ENCODE measurements at places on chromosomes 12 and 14.

DNA sequence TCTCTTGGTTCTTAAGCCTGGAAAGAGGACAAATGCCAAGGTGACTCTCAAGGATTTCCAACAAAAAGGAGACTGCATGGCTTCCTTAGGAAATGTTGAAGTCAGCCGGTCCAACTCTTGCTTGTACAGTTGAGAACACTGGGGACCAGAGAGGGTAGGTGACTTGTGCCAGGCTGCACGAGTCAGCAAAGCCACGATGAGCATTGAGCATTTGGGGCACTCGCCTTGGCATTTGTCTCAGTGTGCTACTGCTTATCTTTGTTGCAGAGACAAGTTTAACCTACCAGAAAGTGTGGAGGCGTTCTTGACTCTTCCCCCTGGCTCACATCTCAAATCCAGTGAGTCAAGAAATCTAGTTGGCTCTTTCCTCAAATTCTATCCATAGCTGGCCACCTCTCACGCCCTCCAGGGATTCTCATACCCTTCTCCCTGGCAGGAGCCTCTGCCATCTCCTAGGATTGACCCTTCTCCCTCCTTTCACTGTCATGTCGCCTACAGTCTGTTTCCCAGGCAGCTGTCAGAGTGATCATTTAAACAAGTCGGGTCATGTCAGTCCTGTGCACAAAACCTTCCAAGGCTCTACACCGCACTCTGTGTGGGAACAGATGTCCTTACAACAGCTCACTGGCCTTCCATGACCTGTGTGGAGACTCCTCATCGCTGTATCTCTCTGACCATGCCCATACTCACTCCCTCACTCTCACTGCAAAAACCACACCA lies 17.2 kb upstream of the KRT83 start:
- DNase-seq: peak; percentile 54

- no peak for DNase-seq
These were observed 12.9 kb downstream of the SYNE3 start for GRCh38 chr14:95503365-95504134.

- no peak for DNase-seq
These were observed 243.0 kb upstream of the ATP2B1 start for GRCh38 chr12:89951694-89952060.

DNA sequence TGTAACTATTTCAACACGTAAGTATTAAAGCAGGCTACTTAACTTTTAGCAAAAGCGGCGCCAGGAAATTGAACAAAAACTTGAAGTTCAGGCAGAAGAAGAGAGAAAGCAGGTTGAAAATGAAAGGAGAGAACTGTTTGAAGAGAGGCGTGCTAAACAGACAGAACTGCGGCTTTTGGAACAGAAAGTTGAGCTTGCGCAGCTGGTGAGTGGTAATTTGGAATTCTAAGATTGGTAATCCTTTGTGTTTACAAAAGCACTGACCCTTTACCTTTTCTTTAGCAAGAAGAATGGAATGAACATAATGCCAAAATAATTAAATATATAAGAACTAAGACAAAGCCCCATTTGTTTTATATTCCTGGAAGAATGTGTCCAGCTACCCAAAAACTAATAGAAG lies 4.0 kb downstream of the PNN start:
- no peak for DNase-seq

- peak; percentile 7 for DNase-seq
These were observed 77.5 kb downstream of the PHLDA1 start for GRCh38 chr12:75954041-75954440.

- DNase-seq: no peak
These were observed 480.8 kb downstream of the RMST start for GRCh38 chr12:97943359-97943758.

DNA sequence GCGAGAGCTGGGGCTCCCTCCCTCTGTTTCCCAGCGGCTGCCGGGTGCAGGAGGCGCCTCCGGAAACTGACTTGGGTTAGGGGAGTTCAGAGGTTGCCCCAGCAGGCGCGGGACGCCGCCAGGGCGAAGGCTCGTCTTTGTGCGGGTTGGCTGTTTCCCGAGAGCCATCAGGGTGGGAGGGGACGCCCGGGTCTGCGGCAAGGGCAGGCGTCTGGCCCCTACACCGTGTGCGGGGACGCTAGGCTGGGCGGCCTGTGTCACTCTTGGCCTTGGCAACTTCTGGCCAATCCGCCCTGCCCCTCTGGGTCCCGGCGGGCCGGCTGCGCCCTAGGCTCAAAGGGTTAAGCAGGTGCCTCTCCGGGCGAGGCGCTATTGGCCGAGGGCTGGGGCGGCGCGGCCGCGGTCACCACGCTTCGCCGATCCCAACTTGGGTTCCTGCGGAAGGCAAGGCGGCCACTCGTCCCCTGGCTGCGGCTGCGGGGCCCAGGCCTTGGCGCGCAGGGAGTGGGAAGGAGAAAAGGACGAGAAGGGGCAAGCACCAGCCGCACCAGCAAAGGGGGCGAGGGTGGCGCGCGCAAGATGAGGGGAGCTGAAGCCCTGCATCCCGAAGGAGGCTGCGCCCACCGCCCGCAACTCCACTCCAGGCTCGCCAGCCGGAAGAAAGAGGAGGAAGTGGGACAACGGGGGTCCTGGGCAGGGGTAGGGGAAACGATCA lies 5.6 kb upstream of the NPAS3 start:
- DNase-seq: no peak

- no peak for DNase-seq
These were observed 851.8 kb downstream of the TMTC2 start for GRCh38 chr12:83538361-83538965.

DNA sequence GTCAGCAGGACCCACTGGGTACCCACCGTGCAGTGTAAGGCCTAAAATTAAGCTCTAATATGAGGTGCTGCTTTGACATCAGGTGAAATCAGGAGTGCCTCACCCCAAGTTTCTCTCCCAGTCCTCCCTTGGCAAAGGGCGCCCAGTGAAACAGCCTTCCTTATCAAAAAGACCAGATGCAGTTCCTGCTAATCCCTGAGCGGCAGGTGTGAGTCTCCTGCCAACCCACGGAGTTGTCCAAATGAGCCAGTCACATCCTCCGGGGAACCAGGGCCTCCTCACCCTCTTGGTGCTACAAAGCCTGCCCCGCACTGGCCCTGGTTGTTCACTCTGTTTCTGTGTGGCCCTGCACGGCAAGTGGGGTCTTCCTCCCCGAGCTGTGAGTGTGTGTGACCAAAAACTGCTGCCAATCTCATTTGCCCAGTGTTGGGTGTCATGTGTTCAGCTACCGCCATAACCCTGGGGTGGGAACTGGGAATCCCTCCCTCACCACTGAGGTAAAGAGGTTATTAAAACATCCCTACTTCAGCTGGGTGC lies 20.2 kb upstream of the P2RX4 start:
- DNase-seq: no peak

DNA sequence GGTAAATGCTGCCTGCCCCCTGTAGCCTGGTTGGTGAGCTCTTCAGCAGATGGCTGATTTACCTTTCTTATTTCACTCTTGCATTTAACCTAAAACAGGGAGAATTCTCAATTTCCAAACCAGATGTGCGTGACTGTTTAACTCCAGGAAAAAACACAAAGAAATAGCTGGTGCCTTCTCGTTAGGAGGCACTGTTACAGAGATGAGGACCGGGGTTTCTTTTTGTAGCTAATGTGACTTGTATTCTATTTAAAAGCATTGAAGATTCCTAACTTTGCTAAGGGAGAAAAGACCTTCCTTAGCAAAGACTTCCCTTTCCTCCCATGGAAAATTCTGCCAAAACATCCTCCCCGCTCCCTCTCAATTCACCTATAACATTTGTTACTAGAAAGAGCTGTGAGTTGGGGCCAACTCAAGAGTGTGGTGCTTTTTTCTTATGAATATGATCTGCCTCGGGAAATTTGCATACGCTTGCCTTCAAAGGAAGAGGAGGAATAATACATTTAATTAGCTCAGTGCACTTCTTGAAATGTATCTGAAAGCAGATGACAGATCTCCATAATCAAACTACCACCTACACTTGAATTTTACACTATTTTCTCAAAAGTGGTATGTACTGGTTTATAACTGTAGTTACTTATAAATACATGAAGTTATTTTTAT lies 102.0 kb upstream of the ARID2 start:
- no peak for DNase-seq

DNA sequence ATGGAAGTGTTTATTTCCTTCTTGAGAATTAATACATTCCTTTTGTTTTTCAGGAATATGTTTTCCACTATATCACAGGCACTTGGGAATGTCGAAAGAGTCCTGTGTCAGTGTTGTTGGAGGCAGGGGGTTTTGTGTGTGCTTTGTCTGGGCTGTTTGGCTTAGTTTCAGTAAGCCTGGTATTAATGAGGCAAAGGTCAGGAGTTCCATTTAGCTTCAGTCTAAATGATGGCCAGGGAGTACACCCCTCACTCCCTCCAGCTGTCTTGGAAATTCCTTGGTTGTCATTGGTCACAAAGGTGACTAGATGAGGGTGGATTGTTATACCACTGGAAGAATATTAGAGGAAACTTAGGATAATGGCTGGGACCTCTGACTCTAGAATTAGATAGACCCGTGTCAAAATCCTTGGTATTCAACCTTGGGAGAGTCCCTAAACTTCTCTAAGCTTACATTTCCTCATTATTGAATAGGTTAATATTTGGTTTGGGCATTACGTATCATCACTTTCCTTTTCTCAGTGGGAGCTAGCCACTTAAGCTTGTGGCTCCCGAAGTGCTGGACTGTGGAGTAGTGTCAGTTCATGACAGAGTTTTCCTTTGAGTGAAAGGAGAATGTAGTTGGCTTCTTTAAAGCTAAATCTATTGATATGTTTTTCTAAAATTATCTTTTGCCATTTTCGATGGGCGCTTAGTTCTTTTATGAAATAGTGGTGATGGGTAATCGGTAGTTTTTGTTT lies 5.2 kb downstream of the FRS2 start:
- DNase-seq: no peak

DNA sequence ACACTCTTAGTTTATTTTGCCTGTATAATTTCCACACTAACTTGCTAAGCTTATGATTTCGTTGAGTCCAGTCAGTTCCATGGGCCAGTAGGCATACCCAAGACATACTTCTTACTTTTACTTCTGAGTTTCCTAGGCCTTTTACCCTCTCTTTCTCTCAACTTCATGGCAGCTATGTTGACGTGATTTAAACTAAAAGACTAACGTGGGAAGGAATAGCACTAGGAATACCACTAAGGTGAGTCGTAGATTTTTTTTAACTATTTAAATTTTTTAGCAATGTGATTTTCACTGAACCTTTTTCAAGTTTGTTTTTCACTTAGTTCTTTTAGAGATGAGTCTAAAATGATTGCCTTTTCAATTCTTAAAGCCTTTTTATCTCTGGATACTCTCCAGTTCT lies 793.5 kb upstream of the NOVA1 start:
- no peak for DNase-seq

GRCh38 chr12:38160318-38161122 lies 156.1 kb upstream of the ALG10B start:
- no peak for DNase-seq

GRCh38 chr12:110224379-110225304 lies 56.4 kb upstream of the ATP2A2 start:
- peak; percentile 77 for DNase-seq

DNA sequence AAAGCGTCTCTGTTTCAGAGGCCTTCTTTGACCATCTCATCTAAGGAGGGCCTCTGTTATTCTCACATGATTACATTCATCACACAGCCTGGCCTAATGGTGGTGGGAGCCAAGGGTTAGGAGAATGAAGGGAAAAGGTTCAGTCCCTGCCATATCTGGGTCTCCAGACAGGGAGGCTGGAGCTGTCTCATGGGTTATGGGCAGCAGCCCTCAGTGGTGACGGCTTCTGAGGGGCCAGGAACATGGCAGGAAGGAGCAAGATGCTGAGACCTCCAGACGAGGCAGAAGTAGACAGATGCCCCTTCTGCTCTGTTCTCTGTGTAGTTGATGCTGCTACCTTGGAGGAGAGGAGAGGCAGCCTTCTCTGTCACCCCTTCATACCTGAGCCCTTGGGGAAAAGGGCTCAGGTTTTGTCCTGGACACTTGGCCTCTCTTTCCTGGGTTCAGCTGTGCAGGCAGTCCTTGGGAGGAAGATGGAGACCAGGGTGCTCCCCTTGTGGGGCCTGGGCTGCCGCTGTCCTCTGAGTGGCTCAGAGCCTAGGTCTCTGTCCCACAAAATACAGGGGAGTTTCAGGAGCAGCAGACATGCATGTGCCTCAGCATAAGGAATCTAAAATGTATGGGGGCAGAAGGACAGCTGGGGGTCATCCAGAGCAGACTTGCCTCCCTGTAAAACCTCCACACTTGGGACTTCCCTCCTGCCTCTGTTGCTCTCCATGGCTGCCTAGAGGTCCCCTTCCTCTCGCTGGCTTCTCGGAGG lies 3.6 kb downstream of the IFI27L2 start:
- DNase-seq: no peak

- no peak for DNase-seq
These were observed 37.7 kb downstream of the SYNE2 start for GRCh38 chr14:63890553-63890952.

DNA sequence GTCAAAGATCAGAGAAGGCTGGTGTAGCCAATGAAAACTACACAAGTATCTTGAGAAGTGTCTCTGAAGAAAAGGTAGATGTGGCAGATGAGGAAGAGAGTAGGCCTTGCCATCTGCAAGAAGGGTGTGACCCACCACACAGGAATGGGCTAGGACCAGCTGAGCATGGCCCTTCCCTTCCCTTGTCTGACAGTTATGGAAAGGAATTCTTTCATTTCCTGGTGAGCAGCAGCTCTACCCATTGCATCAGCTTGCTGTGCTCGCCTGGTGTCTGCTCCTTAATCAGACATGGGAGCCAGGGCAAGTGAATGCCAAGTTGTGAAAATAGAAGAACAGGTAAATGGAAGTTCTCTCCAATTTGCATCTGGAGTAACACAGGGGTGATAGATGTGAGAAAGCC lies 145.2 kb upstream of the KRR1 start:
- no peak for DNase-seq

DNA sequence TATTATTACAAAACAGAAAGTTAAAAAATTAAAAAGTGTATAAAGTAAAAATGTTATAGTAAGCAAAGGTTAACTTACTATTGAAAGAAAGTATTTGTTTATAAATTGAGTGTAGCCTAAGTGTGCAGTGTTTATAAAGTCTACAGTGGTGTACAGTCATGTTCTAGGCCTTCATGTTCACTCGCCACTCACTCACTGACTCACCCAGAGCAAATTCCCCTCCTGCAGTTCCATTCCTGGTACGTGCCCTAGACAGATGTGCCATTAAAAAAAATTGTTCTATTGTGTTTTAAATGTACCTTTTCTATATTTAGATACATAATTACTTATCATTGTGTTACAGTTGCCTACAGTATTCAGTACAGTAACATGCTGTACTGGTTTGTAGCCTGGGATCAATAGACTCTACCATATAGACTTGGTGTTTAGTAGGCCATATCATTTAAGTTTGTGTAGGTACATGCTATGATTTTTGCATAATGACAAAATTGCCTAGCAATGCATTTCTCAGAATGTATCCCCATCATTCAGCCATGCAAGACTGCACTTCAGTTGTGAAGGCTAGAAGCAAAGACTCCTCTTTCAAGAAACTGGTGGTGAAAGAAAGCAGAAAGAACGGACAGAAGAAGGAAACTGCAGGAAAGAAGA lies 100.6 kb downstream of the DACT1 start:
- no peak for DNase-seq

GRCh38 chr14:67191768-67192290 lies 2.6 kb downstream of the GARIN2 start:
- no peak for DNase-seq
